PC-9 (cell line): ENCODE measurements at places on chromosomes 3 and 15. TPM values are rescaled to one million over a fixed set of nuclear protein-coding genes. Genes with fewer than 3 reads are reported as not detected.
A peak's percentile ranks its signal among the peaks of the same experiment; 100 is the strongest.

C3orf33 gene
- total RNA-seq = 1.1 and 2.3 TPM in 2 replicates

WNT7A gene
- total RNA-seq = 4.7 and 6.3 TPM in 2 replicates

IL5RA gene
- not detected in 2 replicates for total RNA-seq

HCN4 gene
- total RNA-seq = not detected in 2 replicates

ERC2 gene
- 0.75 and 1.4 TPM in 2 replicates for total RNA-seq

- H3K27me3 ChIP-seq = no peaks in the 10 kb centered on the region
- no peak for DNase-seq
- no peaks in the 10 kb centered on the region for H3K36me3 ChIP-seq
- no peak overlapping the region for H3K4me3 ChIP-seq
These were observed 13.1 kb downstream of the PEAK1 start for GRCh38 chr15:77406846-77407245.

DNA sequence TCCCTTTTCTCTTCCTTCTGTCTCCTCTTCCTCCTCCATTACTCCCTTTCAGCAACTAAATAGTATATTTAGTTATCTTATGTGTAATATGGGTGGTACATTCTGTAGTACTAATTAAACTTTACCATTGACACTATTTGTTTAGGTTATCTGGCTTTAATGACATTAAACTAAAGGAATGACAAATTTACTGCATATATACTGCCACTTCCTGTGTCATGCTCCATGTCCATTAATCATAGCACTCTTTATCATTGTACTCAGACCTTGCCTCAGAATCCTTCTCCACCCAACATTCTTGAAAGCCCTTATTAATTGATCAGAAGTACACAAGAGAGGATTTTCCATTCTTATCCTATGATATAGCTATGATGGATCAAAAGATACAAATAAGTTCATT lies 244.2 kb downstream of the NAALADL2 start:
- H3K4me1 ChIP-seq = no peaks in the 10 kb centered on the region
- no peaks in the 10 kb centered on the region for H3K27me3 ChIP-seq
- H3K36me3 ChIP-seq = no peaks in the 10 kb centered on the region
- no peak overlapping the region for H3K4me3 ChIP-seq

- no peak overlapping the region for H3K4me3 ChIP-seq
- peaks cover 17% of the 10 kb centered on the region for H3K4me1 ChIP-seq
- peak; percentile 57 for DNase-seq
These were observed 3.3 kb upstream of the ITPKA start for GRCh38 chr15:41490355-41490754.

- H3K36me3 ChIP-seq = no peaks in the 10 kb centered on the region
- H3K4me1 ChIP-seq = no peaks in the 10 kb centered on the region
- no peak for DNase-seq
These were observed 82.8 kb upstream of the FXR1 start for GRCh38 chr3:180829409-180830405.

GRCh38 chr3:112773864-112774263 lies 72.8 kb downstream of the CD200R1L start:
- no peaks in the 10 kb centered on the region for H3K36me3 ChIP-seq
- H3K27me3 ChIP-seq = no peaks in the 10 kb centered on the region

DNA sequence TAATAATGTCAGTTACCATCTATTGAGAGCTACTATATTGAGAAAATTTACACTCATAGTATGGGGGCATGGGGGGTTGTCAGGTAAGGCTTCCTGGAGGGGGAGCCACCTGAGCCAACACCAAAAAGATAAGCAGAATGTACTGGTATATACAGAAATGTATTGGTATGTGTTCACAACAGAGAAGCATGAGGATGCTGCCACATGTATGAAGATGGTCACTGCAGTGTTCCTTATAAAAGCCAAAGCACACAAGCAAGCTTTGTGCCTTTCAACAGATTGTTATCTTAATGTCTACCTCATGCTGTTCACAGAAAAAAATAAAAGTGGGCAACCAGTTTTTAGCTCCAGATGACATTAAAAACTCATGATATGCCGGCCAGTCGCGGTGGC lies 149.0 kb downstream of the MAGI1 start:
- H3K27ac ChIP-seq = no peak overlapping the region
- H3K4me3 ChIP-seq = no peak overlapping the region
- no peaks in the 10 kb centered on the region for H3K36me3 ChIP-seq
- no peaks in the 10 kb centered on the region for H3K27me3 ChIP-seq

GRCh38 chr3:187799942-187800641 lies 54.8 kb upstream of the BCL6 start:
- no peak for DNase-seq
- no peak overlapping the region for H3K27ac ChIP-seq
- H3K4me3 ChIP-seq = no peak overlapping the region
- peaks cover 5% of the 10 kb centered on the region; the same call in 1 of the 2 replicates for H3K4me1 ChIP-seq
- no peaks in the 10 kb centered on the region for H3K27me3 ChIP-seq
- H3K36me3 ChIP-seq = no peaks in the 10 kb centered on the region

DNA sequence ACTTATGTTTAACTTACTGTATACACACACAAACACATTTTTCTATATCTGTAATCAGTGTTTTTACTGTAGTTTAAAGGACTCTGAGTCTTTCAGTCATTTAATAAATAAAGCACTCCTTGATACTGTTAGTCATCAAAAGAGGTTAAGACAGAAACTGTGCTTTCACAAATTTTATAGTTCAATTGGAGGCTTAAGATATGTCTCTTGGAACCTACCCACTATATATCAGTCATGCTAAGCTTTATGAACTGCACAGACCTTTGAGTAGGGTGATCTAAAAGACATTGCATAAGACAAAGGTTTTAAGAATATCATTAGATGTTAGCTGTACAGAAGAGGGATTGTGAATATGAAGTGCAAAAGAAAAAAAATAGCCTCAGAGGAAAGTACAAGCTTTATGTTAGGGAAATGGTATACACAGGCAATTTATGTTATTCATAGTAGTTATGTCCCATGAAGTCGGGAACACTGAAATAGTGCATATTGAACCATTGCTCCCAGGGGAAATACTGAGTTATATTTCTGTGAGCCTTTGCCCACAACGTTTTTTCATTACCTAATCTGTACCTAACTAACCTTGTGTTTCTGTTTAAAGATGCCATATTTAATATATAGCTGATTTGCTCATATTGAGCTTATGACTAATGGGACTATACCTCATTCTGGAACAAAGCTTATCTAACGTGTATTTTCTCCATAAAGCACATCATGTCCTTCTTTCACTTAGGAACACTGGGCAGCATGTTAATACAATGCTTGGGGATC lies 19.7 kb downstream of the CHMP2B start:
- peaks cover 41% of the 10 kb centered on the region for H3K36me3 ChIP-seq
- H3K27me3 ChIP-seq = no peaks in the 10 kb centered on the region
- H3K27ac ChIP-seq = no peak overlapping the region

DNA sequence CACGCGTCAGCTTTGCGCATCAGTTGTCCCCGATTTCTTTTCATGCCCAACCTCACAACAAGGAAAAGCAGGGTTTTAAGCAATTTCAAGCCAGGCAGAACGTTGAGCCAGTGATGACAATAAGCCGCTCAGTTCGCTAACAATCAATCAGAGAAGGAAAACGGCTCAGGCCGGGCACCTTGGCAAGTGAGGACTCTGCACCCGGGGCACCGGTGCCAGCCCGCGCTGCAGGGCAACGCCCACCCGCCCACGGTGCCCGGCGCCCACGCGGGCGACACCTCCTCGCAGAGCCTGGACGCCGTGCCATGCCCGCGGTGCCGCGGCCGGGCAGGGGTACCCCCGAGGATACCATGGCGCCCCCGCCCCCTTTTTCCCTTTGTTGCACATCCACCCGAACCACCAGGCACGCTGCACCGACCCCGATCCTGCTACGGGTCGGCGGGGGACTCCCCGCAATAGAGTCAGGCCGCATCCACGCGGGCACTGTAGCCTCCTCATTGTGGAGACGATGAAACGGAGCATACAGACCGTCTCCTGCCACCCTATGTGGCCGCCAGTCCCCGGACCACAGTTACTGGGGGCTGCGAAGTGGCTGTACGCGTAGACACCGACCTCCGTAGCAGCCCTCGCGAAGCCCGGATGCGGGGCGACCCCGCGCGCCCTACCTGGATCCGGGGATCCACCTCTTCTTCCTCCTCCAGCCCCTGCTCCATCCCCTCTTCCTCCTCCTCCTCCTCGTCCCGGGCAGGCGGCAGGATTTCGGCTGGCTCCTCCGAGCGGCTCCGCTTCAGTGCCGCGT lies 581 bp downstream of the SH3BP5 start:
- DNase-seq = no peak
- no peak overlapping the region for H3K27ac ChIP-seq
- peaks cover 75% of the 10 kb centered on the region for H3K4me1 ChIP-seq
- peak overlapping the region; percentile 95 for H3K4me3 ChIP-seq
- 0 out of 2 replicates have a peak, but pooled peaks cover under 1% of the 10 kb centered on the region for H3K36me3 ChIP-seq

DNA sequence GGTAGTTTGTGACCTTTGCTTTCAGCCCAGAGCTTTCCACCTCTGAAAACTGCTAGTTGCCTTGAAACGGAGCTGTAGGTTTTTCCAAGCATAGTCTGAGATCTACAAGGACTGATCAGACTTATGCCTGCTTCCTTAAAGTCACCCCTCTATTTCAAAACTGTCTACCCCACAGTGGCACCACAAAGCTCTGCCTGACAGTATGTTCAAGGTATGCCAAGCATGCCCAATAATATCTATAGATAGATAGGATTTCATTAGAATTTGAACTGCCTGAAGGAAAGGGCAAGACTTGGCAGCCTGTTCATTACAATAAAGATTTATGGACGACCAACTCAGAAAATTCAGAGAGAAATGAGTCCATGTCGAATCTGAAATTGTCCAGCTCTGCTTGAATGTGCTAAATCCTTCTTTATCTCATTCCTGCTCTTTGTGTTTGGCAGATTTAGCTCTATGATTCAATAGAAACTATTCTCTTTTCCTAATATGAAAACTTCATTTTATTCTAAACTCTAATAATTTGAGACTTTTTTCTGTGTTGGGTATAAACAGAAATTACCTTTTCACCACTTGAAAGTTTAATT lies 227.6 kb upstream of the TBC1D5 start:
- DNase-seq = no peak
- H3K36me3 ChIP-seq = no peaks in the 10 kb centered on the region
- H3K27ac ChIP-seq = no peak overlapping the region
- H3K27me3 ChIP-seq = no peaks in the 10 kb centered on the region
- no peak overlapping the region for H3K4me3 ChIP-seq
- no peaks in the 10 kb centered on the region for H3K4me1 ChIP-seq

GRCh38 chr15:89115547-89115946 lies 27.3 kb downstream of the ABHD2 start:
- peak overlapping the region; percentile 40; the same call in 1 of the 2 replicates for H3K4me3 ChIP-seq
- peak overlapping the region; percentile 97 for H3K27ac ChIP-seq
- H3K36me3 ChIP-seq = peaks cover 20% of the 10 kb centered on the region

DNA sequence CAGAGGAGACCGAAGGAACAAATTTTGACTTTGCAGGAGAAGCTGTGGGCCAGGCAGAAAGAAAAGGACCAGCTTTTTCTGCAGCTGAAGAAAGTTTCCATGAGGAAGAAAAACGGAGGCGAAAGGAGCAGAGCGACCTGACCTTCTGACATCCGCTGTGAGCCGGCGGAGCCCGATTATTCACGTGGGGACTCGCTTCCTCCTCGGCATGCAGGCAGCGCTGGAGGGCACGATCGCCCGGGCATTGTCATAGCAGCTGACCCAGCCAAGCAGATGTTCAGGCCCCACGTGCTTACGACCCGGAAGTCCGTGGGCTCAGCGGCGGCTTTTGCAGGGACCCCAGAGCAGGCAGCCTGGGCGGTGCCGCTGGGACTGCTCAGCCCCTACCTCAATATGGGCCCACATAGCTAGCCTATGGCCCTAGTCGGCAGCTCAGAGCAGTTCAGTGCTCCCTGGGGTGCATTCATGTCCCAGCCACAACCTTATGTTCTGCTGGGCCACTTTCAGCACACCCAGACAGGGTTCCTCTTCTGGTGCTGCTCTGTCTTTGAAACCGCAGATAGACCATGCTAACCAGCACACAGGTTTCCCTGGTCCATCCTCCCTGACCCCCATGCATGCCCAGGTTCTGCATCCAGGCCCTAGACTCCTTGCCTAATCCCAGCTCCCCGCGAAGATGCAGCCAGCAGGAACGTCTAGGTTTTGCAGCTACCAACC lies 10.5 kb upstream of the EIF4A2 start:
- H3K27me3 ChIP-seq = no peaks in the 10 kb centered on the region
- no peaks in the 10 kb centered on the region for H3K36me3 ChIP-seq
- H3K4me3 ChIP-seq = no peak overlapping the region

DNA sequence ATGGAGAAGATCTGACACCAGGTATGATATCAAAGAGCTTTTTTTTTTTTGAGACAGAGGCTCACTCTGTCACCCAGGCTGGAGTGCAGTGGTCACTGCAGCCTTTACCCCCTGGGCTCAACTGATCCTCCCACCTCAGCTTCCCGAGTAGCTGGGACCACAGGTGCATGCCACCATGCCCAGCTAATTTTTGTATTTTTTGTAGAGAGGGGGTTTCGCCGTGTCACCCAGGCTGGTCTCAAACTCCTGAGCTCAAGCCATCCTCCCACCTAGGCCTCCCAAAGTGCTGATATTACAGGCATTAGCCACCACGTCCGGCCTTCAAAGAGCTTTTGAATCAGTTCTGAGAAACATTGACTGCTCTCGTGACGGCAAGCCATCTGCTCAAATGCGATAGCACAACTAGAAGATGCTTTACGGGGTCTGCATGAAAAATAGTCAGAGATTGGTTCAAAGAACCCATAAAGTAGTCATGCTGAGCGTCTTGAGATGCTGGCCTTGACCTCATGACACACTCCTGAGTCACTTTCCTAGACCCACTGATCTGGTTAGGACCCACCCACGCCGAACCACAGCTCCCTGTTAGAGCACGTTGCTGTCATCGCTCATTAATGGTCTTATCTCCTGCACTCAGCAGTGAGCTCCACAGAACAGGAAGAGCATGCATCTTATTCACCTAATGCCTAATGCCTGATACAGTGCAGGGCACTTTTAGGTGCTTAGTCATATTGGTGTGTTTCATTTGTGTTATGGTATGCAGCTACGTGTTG lies 57.0 kb upstream of the NR2F2 start:
- peak overlapping the region; percentile 95 for H3K27ac ChIP-seq
- H3K4me1 ChIP-seq = peaks cover 86% of the 10 kb centered on the region
- H3K36me3 ChIP-seq = no peaks in the 10 kb centered on the region
- peak; percentile 85 for DNase-seq
- no peak overlapping the region; the same call in 1 of the 2 replicates for H3K4me3 ChIP-seq

GRCh38 chr3:115475178-115476041 lies 147.9 kb upstream of the GAP43 start:
- no peak for DNase-seq
- H3K36me3 ChIP-seq = no peaks in the 10 kb centered on the region
- H3K27ac ChIP-seq = no peak overlapping the region

DNA sequence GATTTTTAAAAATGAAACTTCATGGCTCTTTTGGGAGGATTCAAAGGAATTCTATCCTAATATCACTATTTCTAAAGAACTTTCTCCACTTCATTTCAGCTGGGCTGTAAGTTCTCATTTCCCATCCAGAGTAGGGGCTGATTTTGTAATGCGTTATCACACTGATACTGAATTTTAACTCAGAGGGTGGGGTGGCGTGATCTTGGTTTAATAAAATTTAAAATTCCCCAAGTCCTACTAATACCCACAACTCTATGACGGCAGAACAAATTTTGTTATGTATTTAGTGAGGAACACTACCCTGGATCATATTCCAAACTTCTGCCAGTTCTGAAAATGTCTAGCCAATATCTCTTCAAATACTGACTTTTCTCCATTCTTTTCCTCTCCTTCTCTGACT lies 92.7 kb downstream of the ASB7 start:
- no peaks in the 10 kb centered on the region for H3K36me3 ChIP-seq
- H3K4me3 ChIP-seq = no peak overlapping the region
- peaks cover 45% of the 10 kb centered on the region for H3K4me1 ChIP-seq
- no peak for DNase-seq
- H3K27me3 ChIP-seq = no peaks in the 10 kb centered on the region
